ENCODE measurements at places on chromosomes 4 and X.

DNA sequence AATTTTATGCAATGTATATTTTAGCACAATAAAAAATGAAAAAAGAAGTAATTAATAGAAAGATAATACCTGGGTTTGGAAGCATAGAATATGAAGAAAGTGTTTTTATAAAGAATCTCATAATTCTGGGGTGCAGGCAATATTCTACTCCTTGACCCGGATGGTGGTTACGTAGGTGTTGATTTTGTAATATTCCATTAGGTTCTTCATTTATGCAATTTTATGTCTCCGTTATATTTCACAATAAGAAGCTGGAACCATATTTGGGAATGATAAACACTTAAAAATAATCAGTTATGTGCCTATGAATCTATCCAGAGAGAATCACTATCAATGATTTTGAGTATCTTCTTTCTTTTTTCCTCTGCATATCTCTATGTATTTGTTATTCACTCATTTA lies 38.5 kb downstream of the CHRNA9 start:
- DNase-seq: no peak

- DNase-seq: no peak
Measured at GRCh38 chrX:42269186-42269585, 345.8 kb upstream of the CASK start.

DNA sequence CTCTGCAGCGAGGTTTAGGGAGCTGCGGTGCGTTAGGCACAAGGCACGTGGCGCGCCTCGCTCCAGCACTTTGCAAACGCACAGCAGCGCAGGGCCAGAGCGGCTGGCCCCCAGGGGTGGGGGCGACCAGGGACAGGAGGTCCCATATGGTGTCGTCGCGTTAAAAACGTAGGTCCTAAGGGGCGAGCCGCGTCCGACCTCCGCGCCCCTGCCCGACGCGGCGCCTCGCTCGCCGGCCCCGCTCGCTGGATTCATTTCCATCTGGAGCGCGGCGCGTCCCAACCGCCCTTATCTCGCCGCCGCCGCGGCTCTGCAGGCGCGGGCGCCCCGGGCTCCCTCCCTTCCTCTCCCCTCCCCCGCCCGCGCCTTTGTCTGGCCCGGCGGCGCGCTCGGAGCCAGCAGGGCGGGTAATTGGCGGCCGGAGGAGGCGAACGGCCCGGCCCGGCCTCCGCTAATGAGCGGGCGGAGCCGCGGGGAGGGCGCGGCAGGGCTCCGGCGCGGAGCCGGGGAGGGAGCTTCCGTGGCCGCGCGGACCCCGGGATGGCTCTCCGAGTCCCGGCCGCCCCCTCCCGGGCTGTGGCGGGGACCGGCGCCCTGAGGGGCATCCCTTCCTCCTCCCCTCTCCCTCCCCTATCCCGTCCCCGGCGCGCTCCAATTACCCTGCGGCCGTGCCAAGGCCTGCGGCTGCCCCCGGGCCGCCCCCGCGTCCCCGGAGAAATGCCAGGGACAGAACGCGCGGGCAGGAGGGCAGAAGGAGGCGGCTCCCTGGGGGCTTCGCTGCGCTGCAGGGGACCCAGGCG lies 409.0 kb downstream of the BCOR start:
- DNase-seq: peak; percentile 10

DNA sequence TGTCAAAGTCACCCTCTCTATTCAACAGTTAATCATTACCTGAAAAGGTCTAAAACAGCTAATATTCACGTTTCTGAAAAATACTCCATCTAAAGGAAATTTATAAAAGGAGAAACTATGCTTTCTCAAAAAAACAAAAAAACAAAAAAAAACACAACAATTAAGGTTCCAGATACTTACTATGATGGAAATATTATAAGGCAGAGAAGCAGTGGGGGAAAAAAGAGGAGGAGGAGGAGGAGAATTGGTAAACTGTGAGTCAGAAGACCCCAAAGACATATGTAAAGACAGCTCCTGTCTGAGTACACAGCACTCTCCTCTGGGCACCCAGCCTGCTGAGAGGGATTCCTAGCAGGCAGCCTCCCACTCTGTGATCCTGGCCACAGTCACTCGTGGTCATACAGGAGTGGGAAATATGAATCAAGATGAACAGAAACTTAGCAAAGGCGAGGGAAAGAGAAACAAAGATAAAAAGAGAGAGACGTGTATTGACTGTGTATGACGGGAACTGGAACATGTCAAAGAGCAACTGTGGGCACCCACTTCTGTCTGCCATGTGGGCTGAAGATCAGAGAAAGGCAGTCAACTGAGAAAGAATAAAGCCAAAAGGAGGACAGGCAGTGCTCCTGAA lies 12.5 kb downstream of the KLHL15 start:
- peak; percentile 40 for DNase-seq

- DNase-seq: no peak
Measured at GRCh38 chr4:75135068-75135825, 202.3 kb downstream of the PARM1 start.

DNA sequence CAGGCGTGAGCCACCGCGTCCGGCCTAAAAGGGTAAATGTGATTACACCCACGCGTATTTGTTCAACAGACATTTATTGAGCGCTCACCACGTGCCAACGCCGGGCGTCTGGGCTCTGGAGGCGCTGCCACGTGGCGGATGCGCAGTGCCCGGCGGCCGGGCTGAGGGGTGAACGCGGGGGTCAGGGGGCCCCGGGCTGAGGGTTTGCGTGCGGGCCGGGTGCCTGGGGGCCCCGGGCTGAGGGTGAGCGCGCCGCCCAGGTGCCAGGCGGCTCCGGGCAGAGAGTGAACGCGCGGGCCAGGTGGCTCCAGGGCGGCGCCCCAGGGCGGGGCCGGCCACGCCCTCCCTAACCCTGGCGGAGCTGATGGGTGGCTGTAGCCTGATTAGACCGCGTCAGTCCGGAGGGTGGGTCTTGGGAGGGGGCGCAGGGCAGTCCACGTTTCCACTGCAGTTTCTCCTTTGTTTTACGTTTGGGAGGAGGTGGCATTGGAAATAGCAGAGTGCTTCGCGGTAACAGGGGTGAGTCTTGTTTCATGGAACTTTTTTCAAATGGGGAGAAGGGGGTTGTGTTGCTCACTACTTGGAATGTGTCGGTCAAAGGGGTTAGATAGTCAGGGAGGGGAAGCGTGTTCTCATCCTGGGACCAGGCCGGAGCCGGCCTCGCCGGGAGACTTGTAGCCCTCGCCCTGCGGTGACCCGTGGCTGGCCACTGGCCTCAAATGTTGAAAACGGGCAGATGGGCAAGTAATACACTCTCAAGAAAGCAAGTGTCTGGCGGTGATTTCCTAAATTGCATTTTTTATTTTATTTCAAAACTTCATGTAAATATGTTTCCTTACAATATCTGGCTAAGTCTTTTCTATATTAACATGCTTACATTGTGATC lies at the start of gene ZFP42:
ZFP42 (plus strand) TSS at position 450 of the 886 bp plus-strand sequence. CDS start 7,037 bp downstream, outside the sequence.
- DNase-seq: no peak

All from activated T-cell treated with anti-CD3 and anti-CD28 coated beads for 48 hours (primary cell).